ENCODE measurements at places on chromosomes 13 and 19.

GRCh38 chr13:52600666-52601065 lies 41.6 kb upstream of the HNRNPA1L2 start:
- no peak for DNase-seq

DNA sequence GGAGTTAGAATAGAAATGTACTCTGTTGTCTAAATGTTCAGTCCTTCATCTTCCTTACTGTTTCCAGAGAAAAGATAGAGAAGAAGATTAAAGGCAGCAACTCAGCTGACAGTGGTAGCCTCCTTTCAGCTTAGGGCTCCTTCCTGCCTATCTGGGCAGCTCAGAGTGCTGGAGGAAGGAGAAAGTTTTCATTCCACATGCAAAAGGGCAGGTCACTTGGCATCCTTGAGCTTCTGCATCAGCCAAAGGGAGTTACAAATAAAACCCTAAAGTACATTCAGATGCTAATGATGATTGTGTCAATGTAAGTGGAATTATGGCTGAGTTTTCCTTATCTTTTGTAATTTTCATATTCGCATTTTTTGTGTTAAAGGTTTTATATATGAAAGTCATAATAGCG lies 58.9 kb downstream of the ESD start:
- no peak for DNase-seq

DNA sequence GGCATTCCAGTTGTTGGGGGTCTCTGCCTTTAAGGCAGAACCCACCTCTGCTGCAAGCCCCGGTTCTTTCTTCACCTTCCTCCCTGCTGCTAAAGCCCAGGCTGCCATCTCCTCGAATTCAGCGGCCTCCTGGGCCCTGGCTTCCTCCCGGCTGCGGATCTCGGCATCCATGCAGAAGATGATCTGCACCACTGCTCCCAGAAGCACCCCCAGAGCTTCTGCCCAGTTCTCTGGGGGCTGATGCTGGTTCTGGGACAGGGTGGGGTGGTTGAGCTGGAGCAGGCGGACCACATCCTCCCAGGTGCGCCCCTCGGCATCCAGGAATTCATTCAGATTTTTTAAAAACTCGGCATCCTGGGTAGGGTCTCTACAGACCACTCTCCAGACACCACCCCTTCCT lies 987 bp downstream of the PNMA8A start:
- DNase-seq: no peak

- no peak for DNase-seq
Measured at GRCh38 chr13:39789451-39789850, 134.0 kb downstream of the COG6 start.

DNA sequence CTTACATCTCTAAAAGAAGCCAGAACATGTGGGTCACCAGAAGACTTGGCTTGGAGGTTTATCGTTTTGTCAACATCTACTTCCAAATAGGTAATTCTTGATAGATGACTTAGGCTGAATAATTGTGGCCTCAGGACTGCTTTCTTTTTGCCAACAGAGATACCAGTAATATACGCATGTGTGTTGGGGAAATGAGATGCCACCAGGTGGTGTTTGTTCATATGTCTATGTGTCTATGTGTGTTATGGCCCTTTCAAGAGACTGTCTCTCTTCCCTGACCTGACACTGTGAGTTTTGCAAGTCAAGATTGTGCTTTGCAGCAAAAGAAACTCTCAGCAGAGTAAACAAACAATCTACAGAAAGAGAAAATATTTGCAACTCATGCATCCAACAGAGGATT lies 31.6 kb upstream of the METTL21C start:
- no peak for DNase-seq

GRCh38 chr19:46859637-46860124 lies 1.1 kb upstream of the ARHGAP35 start:
- DNase-seq: peak; percentile 73

GRCh38 chr19:4712771-4713170 lies 10.9 kb downstream of the DPP9 start:
- DNase-seq: no peak

DNA sequence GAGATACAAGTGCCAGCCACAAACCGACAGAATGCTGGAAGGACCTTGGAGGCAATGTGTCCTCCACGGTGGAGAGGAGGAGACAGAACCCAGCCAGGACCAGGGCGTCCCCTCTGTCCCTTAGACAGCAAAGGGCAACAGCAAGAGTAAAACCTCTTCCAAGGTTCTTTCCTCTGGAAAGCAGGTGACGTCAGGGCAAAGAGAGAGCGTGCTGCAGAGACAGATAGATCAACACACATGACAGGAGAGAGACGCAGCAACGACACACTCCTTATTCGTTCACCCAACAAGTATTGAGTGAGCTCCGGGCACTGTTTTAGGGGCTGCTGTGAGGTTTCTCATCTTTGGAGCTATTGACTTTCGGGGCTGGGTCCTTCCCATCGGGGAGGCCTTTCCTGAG lies 1.3 kb upstream of the GALP start:
- no peak for DNase-seq

DNA sequence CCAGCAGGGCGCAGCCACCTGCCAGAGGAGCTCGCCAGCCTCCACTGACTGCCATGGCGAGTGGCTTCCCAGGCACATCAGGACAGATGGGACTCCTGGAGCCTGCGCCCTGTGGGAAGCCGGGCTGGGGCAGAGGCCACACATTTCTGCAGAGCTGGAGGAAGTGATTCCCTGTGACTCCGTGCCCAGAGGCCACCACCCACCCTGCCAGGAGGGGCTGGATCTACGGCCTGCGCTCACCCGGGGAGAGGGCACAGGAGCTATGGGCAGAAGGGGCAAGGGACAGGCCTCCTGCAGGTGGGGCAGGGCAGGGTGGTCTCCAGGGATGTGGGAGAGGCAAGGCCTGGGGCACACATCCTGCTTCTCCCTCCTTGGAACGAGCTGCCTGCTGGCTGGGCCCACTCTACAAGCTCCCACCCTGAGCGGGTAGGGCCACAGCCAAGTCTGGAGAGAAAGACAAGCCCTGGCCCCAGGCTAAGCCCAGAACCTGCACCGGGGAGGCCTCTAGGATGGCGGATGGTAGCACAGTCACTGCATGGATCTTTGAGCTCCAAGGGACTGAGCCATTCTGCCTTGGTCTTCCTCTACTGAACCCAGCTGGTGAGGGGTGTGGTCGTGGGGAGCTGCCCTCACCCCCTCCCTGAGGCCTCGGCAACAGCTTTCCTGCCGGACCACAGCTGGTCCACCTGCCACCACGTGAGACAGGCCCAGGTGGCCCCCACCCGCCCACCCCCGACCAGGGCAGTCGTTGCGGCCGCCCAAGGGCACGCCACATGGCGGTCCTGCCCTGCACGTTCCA lies 40.6 kb downstream of the CEBPG start:
- no peak for DNase-seq

DNA sequence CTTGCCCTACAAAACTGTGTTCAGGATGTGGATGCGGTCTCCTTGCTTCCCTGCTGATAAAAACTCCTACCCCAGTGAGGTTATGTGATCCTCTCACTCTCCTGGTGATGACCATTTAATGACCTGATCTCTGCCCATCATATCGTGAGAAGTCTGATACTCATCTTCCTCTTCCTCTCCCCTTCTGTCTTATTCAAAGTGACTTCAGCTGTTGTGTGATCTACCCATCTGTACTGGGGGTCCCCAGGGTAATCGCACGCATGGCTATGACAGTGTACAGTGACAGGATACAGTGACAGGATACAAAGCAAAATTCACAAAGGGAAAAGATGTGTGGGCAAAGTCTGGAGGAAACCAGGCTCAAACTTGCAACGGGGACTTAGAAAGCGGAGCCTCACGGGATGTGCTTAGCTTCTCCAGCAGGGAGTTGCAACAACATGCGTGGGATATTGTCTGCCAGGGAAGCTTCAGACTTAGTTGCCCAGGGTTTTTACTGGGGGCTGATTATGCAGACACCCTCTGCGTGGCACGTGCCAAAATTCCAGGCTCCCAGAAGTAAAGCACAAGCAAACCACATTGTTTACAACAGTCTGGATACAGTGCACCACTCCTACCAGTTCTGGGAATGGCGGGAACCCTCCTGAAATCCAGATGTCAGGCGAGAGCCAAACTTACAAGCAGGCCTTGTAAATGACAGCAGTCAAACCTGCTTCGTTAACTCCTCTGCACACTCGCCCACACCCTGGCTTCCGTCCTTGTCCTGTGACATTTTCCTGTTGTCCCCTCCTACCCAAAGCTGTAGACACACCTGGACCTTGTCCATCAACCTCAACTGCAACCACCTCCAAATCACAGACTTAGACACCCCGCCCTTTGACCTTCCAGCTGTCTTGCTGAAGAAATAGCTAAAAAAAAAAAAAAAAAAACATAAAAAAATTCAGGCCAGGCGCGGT lies 18.0 kb upstream of the GARRE1 start:
- peak; percentile 72 for DNase-seq

DNA sequence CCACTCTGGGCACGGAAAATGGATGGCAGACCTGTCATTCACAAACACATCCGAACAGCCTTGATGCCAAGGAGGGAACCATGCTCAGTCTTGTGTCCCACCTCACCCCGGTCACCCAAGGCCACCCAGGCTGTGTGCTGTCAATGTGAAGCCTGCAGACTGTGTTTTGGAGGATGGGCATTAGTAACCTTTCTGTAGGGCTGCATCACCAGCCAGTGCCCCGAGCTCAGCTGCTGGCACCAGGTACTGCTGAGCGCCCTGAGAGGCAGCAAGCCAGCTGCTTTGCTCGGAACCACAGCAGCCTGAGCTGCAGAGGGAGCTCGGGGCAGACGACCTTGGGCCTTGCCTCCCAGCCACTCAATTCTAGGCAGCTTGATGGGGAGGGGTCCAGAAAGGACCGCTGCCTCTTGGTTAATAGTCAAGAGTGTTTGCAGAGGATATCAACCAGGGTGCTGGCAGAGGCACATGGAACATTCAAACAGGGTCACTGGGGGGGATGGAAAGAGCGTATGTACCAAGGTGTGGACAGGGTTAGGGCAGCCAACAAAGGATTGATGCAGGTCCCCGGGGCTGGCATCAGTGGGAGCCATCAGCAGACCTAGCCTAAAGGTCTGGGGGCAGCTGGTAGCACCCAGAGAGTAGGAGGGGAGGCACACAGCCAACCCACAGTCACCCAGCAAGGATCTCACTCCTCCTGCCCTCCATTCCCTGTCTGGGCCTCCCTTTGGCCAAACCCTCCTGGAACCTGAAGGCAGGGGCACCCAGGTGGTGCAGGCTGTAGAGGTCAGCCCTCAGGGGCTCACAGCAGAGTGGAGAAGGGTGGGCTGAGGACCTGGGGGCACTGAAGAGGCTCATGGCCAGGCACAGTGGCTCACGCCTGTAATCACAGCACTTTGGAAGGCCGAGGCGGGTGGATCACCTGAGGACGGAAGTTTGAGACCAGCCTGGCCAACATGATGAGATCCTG lies 8.1 kb downstream of the VSTM2B start:
- no peak for DNase-seq

- no peak for DNase-seq
Measured at GRCh38 chr13:41938918-41939317, 22.0 kb downstream of the VWA8 start.

- no peak for DNase-seq
Measured at GRCh38 chr13:109699628-109700071, 86.7 kb downstream of the IRS2 start.

- DNase-seq: no peak
Measured at GRCh38 chr13:38702669-38703068, 15.8 kb downstream of the FREM2 start.

DNA sequence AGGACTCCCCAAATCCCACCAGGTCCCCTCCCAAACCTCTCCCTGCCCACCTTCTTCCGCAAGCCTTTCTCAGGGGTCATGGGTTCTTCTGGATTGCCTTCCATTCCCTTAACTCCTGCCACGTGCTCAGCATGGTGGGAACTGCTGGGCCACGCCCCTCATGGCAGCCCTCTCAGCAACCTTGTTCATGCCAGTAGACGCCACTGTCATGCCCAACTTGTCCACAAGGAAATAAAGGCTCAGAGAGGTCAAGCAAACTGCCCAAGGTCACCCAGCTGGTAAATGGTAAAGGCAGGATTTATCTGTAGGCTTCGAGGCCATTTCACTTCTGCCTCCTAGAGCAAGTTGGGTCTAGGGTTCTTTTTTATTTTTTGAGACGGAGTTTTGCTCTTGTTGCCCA lies 10.9 kb downstream of the PRAM1 start:
- no peak for DNase-seq

GRCh38 chr13:42548731-42549551 lies 25.0 kb upstream of the TNFSF11 start:
- DNase-seq: peak; percentile 48

DNA sequence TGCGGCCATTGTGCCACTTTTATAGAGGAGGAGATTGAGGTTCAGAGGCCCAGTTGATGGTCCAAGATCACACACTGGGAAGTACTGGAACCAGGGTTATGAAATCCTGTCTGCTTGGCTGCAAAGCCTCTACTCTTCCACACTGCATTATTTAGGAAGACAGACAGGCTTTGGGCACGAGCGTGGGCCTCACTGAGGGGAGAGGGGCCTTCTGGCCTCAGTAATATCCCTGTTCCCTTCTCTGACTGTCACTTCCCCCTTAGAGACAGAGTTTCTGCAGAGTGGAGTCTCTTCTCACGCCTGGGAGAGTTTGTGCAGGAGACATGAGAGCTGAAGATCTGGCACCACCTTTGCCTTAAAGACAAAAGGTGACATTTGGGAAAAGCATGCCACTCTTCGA lies 49.0 kb upstream of the PNMA8B start:
- DNase-seq: no peak

DNA sequence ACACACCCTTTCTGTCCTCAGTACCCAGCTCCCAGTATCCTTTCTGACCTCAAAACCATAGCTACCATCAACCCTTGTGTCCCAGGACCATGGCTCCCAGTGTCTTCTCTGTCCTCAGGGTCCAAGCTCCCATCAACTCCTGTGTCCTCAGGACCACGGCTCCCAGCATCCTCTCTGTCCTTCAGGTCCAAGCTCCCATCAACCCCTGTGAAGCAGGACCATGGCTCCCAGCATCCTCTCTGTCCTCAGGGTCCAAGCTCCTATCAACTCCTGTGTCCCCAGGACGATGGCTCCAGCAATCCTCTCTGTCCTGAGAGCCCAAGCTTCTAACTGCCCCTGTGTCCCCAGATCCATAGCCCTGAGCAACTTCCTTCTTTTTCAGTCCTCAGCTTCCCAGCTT lies 1.7 kb upstream of the CADM4 start:
- no peak for DNase-seq

DNA sequence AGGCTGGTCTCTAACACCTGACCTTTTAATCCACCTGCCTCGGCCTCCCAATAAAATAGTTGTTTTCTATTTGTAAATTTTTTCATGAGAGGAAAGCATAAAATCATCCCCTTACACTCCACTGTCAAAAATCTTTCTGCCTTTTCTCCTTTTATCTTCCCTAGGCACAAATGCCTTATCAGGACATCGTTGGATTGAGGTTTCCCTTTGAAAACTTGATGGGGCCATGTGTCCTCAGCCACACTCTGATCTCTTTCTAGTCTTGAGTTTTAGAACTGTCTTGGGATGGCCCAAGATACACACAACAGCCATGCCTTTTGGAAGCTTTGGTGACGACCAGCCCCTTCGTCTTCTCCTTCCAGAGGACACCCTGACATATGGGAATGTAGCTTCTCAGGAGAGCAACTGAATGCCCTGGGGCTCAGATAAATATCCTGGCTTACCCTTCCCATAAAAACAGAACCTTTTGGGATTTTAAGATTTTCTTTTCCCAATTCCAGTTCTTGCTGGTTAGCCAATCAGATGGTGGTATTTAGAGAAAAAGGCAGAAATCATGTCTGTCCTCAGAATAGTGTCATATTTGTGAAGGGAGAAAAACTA lies 112.4 kb downstream of the ZNF429 start:
- no peak for DNase-seq
